ENCODE measurements at places on chromosomes 6 and 20.

DNA sequence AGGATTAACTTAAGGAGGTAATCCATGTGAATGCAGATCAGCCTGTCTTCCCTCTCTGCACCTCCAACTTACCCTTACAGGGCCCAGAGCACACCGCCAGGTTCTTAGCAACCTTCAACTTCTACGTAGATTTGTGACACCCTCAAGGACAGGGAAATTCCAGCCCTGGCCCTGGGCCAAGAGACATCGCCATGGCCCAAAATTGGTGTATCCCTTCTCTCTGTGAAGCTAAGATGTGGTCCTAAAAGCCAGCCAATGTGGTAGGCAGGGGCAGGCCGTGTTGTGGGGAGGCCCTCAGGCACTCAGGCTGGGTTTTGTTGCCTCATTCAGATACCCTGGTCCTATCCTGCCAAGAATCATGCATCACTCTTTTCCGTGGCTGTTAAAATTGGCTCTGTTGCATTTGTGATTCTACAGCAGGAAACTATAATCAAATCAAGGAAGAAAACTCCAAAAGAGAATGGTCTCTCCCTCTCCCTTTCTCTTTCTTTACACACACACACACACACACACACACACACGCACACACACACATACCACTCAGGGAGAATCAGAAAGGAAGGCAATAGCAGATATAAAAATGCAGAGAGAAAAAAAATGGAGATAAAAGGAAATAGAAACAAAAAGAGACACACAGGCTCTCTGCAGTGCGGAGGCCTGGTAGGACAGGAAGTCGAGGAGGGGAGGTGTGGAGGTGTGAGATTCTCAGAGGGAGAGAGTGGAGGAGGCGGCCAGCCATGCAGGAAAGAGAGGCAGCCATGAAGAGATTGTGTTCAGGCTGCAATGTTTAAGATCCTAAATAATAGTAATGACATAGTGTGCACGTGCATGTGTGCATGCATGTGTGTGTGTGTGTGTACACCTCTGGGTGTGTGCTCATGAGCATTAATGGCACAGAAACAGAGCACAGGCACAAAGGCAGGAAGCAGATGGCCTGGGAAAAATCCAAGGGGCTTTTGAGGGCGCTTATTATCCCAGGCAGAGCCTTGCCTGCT lies 201.8 kb upstream of the LRFN2 start:
- DNase-seq: no peak

DNA sequence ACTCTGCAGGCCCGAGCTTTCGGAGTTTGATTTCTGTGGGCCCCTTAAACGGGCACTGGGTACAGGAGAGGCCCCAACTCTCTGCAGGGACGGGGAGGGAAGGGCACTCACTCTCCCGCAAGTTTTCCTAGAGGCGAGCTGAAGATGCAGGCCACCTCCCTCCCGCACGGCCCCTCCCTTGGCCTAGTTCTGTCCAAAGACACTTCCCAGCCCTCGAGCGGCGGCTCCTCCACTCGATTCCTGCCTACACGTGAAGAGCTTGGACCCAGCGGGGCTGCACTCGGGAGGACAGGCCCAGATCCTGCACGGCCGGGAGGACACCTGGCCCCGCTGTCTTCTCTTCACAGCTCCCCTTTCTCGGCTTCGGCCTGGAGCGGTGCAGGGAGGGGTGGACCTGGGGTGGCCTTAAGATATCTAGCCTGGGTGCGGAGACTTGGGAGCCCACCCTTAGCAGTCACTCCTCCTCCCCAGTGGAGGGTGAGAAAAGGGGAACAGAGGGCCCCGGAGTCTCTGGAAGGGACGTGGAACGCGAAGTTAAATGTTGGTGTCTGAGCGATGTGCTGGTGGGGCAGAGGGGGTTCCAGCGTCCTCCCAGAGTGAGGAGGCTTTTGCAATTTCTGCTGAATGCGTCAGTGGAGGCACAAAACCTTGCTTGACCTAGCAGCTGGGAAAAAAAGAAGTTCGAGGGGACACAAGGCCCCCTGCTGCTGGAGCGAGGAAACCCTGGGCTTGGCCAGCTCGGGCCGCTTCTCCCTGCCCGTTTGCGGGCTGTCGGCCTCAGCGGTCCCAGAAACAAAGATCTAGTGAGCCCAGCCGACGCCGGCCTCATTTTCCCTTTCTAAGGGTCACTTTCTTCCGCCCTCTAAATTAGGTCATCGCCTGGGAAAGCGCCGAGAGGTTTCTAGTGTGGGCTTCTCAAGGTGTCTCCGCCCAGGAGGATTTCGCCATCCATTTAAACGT lies 4.9 kb downstream of the OLIG3 start:
- DNase-seq: no peak

DNA sequence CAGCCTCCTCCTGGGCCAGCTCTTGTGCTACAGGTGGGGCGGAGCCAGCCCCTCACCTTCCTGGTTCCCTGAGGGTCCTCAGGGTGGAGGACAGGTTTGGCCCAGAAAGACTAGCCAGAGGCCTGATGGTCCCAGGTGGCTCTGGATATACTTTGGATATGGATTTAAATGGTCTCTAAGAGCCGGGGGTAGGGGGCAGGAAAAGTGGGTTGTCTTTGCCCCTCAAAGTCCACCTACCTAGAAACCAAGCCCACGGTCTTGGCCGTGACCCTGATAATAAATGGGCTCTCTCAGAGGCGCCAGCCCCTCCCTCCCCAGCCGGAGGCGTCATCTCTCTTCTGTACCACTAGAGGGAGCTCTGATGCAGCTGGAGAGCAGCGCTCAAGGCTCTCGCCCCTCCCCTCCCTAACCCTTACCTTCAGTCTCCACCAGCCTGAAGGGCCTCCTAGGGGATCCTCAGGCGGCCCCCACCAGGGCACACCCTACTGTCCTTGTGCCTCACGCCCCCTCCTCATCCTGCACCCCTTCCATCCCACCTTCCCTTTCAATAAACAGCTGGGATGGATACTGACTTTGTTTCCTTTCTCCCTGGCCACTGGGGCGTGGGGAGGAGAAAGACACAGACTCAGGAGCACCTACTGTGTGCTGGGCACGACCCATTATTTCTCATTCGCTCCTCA lies 7.5 kb downstream of the NRSN2 start:
- peak; percentile 80 for DNase-seq

GRCh38 chr20:62203378-62204030 lies 16.6 kb downstream of the HRH3 start:
- no peak for DNase-seq

- no peak for DNase-seq
Measured at GRCh38 chr6:25359191-25359861, 80.2 kb downstream of the CARMIL1 start.

GRCh38 chr6:43471399-43471798 lies 6.0 kb upstream of the TJAP1 start:
- DNase-seq: no peak

DNA sequence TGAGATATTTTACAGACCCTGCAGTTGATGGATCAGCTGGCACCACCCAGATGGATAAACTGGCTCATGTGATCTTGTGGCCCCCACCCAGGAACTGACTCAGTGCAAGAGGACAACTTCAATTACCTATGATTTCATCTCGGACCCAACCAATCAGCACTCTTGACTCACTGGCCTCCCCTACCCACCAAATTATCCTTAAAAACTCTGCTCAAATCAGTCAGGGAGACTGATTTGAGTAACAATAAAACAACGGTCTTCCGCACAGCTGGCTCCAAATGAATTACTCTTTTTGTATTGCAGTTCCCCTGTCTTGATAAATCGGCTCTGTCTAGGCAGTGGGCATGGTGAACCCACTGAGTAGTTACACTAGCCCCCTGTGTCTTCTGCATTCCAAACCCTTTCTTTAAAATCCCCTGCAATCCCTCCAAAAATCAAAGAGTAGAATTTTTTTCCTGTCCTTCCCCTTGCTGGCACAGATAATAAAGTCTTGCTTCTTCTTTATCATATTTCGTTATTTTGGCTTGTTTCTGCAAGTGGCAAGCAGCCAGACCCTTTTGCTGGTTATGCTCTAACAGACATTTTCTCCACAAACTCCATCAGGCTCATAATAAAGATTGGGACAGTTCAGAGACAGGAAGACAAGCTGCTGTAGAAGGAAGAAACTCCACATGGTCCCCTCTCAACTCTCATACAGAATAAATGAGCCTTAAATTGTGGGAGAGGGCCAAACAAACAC lies 48.3 kb downstream of the OR2B6 start:
- no peak for DNase-seq

DNA sequence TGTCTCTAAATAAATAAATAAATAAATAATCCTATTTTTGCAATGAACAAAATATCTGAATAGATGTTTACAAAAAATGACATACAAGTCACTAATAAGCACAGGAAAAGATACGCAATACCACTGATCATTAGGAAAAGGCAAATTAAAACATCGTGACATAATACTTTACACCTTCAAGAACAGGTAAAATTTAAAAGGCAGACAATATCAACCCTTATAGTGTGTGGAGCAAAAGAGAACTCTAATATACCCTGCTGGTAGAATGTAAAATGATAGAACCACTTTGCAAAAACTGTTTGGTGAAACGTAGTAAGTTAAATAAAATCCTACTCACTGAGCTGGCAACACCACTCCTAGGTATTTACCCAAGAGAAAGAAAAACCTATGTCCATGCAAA lies 67.4 kb downstream of the ZMYND8 start:
- no peak for DNase-seq

- DNase-seq: no peak
Measured at GRCh38 chr6:165697171-165697570, 34.1 kb upstream of the PDE10A start.

- DNase-seq: no peak
Measured at GRCh38 chr6:140806431-140806830, 1326.3 kb upstream of the GJE1 start.

DNA sequence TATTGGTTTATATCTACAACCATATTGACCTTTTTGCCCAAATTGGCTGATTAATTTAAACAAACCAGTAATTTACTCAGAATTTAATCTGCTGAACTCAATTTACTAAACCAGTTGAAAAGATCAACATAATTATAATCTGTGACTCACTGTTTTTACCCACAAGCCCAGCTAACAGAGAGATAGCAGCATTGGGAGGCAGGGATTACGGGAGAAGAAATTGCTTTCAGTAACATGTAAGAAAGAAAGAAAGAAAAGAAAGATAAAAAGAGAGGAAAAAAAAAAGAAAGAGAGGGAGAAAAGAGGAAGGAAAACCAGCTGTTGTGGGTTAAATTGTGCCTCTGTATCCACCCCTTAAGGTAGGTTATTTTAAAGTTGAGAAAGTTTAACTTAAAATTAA lies 13.3 kb upstream of the RHAG start:
- DNase-seq: no peak

GRCh38 chr6:146857980-146858347 lies 259.2 kb downstream of the ADGB start:
- no peak for DNase-seq

DNA sequence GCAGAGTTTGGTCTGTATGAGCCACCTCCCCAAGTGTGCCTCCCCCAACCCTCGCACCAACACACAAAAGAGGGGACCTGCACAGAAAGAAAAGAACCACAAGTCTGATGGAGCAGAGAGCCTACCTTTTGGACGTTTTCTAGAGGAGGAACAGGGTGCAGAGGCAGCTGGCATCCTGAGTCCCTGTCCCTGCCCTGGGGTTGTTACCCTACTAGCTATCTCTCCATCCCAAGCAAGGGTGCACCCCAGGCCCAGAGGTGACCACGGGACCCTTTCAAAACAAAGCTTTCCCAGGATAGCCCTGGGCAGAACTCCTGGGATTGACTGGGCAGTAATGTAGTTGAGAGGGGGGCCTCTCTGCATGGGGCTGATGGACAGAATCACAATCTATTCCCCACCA lies 9.7 kb upstream of the MATN4 start:
- DNase-seq: no peak

GRCh38 chr6:8334113-8334512 lies 101.2 kb downstream of the SLC35B3 start:
- no peak for DNase-seq

DNA sequence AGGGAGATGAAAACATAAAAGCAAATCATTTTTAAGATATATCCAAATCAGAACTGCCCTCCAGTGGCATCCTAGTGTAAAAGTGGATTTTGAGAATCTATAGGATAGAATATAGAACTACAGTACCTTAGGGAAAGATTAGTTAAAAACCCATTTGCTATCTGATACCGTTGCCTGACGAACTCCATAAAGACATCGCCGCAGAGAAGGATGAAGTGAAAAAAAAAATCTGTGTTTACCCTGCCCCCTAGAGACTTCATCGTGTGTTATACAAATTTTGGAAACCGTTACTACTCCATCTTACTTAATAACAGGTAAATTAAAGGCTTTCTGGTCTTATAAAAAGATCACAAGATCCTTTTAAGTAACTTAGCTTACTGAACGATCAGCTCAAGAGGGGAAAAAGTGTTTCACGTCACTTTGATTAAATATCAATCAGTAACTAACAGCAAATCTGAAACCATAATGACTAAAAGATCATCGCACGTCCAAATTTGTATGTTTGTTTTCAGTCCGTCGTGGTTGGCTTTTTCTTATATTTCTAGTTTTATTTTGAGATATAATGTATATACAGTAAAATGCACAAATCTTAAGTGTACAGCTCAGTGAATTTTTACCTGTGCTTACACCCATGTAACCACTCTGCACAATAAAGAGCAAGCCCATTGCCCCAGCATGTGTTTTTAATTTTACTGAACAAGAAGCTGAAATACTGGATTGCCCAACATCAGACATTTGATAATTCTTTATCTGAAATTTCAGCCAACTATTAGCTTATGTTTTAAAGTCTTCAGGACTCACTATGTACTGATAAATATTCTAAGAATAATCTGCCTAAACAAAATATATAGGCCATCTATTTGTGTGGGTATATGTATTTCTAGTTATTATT lies 881 bp upstream of the MCM3 start:
- no peak for DNase-seq

- no peak for DNase-seq
Measured at GRCh38 chr20:1119128-1119505, 715 bp downstream of the PSMF1 start.

DNA sequence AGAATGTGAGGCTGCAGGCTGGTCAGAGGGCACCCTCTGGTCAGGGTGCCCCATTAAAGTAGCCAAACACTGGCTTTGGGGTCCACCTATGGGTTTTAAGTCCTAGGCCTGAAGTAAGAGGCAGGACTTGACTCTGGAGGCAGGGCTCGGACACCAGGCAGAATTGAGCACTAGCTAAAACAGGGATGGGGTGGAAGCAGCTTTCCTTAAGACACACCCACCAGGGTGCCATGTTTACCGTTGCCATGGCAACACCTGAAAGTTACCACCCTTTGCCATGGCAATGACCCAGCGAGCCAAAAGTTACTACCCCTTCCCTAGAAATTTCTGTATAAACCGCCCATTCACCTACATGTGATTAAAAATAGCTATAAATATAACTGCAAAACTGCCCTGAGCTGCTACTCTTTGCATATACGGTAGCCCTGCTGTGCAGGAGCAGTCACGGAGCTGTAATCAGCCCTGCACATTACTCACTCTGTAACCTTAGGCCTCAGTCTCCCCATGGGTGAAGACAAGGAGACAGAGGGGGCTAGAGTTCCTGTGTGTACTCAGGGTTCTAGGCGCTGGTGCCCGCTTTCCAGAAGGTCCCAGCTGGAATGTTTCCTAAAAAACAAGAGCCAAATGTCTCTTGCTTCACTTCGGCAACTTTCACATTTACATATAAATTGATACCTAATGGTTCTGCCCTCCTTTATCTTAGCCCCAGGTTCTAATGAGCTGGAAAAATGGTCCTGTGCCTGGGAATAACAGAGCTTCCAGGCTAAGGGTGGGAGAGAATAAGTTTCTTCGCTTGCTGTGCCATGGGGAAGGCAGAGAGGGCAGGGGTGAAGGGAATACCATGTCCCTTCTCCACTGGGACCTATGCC lies 27.2 kb upstream of the SRSF6 start:
- DNase-seq: no peak

GRCh38 chr6:68679399-68679798 lies 44.3 kb downstream of the ADGRB3 start:
- no peak for DNase-seq

- peak; percentile 21 for DNase-seq
Measured at GRCh38 chr6:149450679-149451375, 34.0 kb downstream of the ZC3H12D start.

- no peak for DNase-seq
Measured at GRCh38 chr6:17096652-17097051, 5.2 kb upstream of the STMND1 start.

All from activated CD8-positive, alpha-beta memory T cell treated with anti-CD3 and anti-CD28 coated beads, Interleukin-2, amount 50 U/mL, for 4 hours (primary cell).